ENCODE measurements at places on chromosomes 1 and 21.

GRCh38 chr1:79161077-79161476, 154.5 kb upstream of the ADGRL4 start:
- no peak for DNase-seq

DNA sequence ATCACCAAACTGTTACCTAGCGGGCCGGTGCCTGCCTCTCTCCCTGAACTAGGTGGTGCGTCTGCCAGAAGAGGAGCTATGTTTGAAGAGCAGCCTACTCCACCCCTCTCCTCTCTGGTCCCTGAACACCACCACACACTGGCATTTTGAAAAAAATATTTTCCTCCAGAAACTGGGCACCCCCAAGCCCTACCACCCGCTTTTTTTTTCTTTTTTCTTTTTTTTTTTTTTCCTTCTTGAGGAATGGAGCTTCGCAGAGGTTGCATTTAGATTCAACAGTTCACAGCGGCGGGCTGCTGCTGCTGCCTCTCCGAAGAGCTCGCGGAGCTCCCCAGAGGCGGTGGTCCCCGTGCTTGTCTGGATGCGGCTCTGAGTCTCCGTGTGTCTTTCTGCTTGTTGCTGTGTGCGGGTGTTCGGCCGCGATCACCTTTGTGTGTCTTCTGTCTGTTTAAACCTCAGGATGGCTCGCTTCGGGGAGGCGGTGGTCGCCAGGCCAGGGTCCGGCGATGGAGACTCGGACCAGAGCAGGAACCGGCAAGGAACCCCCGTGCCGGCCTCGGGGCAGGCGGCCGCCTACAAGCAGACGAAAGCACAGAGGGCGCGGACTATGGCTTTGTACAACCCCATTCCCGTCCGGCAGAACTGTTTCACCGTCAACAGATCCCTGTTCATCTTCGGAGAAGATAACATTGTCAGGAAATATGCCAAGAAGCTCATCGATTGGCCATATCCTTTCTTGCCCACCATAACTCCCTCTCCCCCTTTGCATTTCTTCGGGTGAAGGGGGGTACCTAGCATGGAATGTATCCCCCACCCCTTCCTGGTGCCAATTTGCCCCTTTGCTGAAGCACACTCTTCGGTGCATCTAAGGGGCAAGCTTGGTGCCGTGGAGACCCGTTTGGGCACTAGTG, at the start of gene CACNA1E:
TSS of gene CACNA1E (plus strand) at position 233 of the 911 bp plus-strand sequence. CDS start at position 461, 228 bp downstream.
- DNase-seq: no peak

- no peak for DNase-seq
Observed at GRCh38 chr1:17251701-17252376, 2.9 kb downstream of the PADI3 start.

DNA sequence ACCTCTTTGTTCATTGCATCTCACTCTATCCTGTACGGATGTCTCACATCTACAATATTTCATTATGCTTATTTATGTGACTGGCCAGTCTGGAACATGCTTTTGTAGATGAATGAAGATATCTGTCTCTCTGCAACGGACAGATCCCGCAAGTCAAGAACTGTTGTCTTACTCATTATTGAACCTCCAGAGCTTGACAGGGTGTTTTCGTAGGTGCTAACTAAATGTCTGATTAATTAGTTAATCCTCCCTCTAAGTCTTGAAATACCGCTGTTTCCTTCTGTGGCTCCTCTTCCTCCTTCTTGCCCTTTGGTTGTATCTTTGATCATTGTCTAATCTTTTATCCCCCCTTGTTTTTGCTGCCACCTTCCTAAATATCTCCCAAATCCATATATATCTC, 3.2 kb upstream of the C1orf162 start:
- DNase-seq: no peak

DNA sequence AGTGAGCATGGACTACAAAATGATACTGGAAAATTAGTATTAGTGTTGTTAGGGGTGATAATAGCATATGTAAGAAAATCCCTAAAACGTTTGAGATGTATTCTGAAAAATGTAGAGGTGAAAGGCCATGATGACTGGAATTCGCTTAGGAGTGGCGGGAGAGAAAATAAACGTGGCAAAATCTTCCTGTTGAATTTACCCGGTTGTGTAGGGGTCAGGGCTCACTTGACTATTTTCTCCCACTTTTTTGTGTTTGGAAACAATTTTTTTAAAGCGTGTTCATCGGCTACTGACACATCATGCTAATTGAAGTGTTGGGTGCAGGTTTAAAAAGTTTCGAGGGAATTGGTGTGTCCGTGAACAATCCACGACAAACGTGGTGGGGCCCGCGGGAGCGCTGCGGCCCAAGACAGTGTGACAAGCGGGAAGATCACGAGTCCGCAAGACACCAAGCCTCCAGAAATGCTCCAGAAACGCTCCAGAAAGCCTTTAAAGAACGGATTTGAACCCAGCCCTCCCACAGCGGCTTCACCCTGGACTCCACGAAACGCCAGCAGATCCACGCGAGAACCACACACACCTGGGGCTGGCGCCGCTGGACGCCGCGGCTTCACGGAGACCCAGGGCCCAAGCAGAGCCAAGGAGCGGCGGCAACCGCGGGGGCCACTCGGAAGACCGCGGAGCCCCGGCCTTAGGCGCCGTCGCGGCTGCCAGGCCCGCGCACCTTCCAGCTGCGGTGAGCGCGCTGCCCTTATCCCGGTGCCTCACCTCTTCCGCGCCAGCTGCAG, 573 bp downstream of the PSMG1 start:
- no peak for DNase-seq

DNA sequence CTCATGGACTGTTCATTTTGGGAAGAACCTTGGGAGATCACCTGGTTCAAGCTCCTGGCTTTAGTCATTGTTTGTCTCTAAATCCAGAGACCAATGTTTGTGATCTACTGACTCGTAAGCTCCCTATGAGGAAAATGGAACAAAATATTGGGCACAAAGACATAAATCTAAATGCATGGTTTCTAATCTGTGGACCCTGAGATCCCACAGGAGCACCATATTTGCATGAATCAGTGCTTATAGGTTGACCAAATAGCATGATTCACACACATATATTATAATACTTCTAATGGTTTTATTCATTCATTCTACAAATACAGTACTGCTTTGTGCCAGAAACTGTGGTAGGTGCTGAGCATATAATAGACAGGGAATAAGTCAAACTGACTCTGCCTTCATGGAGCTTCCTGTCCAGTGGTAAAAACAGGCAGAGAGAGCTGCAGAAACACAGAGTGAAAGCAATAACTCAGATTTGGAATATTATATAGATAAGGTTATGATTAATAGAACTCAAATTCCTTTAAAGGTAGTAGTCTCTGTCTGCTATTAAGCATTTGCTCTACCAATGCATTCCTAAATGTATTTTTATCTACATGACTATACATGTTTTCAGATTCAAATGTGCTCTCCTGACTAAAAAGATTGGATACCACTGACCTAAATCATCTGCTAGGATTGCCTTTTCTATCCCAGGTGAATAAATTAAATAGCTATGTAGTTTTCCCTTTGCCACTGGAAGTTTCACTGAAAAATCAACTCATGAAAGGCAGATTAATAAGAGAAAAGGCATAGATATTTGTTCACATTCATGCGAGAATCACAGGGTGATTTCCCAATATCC, 198.6 kb upstream of the CAMK1G start:
- DNase-seq: no peak

DNA sequence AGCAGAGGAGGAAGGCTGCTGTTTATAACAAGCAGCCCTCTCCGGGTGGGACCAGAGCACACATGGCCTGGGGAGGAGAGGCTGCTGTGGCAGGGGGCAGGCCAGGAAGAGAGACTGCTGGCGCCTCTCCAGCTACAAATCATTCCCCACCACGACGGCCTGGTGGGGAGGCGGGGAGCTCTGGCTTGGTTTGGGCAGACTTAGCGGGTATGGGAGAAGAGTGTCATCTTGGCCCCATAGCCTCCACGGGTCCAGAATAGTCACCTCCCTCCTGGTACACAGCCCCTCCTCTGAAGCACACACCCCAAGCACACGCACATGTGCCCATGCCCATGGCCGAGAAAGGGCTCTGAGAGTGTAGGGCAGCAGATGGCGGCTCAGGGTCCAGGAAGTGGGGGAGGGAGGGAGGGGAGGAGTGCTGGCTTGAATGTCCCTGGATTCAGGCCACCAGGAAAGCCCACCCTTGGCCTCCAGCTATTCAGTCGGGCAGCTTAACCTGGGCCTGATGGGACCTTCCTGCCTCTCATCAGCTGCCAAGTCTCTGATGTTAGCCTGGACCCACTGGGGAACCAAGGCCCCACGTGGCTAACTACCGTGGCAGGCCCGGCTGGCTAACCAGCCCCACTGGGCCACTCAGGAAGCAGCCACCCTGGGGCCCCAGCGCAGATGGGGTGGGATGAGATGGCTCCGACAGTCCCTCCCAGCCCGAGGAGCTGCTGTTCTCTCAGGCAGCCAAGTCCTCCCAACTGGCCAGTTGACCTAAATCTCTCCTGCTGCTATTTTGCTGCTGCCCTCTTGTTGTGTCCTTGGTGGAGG, 10.9 kb downstream of the LRP8 start:
- no peak for DNase-seq

All from activated CD4-positive, alpha-beta T cell treated with anti-CD3 and anti-CD28 coated beads, Interleukin-2, amount 10 ng/mL, durations not matched to agents 7 days and 5 days (primary cell).